ENCODE measurements at places on chromosomes 3 and 15.

GRCh38 chr3:120093911-120094775 lies at the start of gene GSK3B:
Gene GSK3B, minus strand, starts transcription at chr3:120094447. Its CDS starts 1,013 bp downstream, at chr3:120093434.
- peak; percentile 85 for DNase-seq

- DNase-seq, result no peak
Measured at GRCh38 chr3:188294823-188295487, 141.0 kb downstream of the LPP start.

- DNase-seq, result no peak
Measured at GRCh38 chr3:155188031-155188430, 105.5 kb downstream of the STRIT1 start.

DNA sequence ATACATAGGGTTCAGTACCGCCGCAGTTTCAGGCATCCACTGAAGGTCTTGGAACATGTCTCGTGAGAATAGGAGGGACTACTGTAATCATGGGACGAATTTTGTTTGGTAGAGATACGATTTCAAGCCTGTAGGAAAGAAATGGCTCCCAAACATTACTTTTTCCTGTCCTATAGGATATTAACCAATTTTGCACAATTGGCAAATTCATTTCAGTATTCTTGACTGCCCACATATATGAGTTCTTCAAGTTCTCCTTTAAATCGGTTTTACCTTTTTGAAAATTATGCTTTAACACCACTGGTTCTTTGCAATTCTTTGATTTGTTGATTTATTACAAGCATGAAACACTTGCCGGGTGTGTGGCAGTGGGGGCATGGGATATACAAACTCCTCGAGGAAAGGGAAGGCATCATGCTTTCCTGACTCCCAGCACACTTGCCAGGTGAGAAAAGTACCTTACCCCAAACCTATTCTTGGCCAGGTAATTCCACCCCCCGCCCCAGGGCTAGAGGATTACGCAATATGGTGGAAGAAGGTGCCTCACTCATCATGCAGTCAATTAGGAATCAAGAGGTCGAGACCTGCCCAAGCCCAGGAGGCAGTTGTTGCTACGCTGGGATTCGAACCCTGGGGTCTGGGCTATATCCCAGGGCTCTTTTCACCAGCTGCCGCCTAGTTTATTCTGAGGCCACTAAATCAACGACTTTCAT lies 584 bp upstream of the LARS2 start:
- DNase-seq, result no peak
